ENCODE measurements at places on chromosomes 3 and 15. TPM values are rescaled to one million over a fixed set of nuclear protein-coding genes. Genes with fewer than 3 reads are reported as not detected.
A peak's percentile ranks its signal among the peaks of the same experiment; 100 is the strongest.

DNA sequence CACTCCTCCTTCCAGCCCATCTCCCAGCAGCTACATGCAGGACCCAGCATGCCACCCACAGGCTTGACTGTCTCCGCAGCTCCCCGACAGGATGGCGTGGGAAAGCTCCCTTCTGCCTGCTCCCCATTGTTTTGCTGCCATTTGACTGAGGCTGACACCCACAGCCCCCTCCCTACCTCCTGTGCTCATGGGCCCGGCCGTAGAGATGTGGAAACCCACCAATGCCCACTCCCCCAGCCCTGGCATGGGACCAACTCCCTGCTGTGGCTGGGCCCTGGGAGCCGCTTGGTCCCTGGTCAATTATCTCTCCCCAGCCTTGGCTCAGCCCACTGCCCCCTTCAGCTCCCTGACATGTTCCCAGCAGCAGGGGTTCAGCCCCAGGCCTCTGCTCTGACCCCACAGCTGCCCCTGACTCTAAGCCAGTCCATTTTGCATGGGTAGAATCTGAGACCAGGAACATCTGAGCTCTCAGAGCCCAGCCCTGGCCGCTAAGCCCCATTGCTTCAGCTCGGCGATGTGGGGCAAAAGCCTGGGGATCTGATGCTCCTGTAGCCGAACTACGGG is 8.2 kb downstream of the C3orf22 start:
- DNase-seq: no peak

GRCh38 chr15:93929375-93930094 is 301.8 kb upstream of the MCTP2 start:
- DNase-seq: no peak

Gene PARP15
- 9.4 TPM for polyA plus RNA-seq

Gene IVD
- 63.0 TPM for polyA plus RNA-seq

Gene ZNF385D
- polyA plus RNA-seq: not detected

Gene UBE2E1
- 18.0 TPM for polyA plus RNA-seq

DNA sequence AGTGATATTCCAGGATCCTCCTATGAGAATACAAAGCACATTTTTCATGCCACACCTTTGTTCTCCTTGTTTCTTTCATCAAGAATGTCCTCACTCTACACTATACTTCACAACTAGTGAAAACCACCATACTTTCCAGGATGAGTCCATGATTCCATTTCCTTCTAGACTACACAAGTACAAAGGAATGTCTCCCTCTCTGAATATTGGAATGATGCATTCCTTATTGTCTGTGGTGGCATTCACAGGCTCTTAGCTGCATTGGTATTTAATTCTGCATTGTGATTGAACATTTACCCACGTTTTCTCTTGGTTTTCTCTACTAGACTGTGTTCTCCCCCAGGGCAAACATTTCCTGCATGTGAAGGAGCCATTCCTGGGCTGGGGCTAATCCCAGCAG is 217.5 kb downstream of the RAP2B start:
- DNase-seq: no peak

Gene SPTBN5
- polyA plus RNA-seq: not detected

- DNase-seq: no peak
Measured at GRCh38 chr3:66472313-66473134, 28.3 kb downstream of the LRIG1 start.

- no peak for DNase-seq
Measured at GRCh38 chr15:58010983-58011382, 54.5 kb downstream of the ALDH1A2 start.

DNA sequence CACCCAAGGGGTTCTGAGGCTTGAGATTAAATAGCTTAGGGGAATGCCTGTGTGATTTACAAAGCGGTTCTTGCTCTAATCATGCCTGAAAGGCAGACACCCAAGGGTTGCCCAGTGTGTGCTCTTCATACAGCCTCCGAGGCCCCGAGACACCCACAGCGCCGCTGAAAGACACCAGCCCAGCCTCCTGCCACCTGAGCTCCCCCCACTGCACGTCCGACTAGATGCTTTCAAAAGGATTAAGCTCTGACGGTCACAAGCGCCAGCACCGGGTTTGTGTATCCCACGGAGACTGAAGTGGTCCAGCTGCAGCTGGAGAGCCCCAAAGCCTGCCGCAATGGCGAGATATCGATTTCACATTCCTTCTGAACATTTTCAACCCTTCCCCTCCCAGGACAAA is 50.3 kb downstream of the SPATA12 start:
- no peak for DNase-seq

GRCh38 chr15:77706482-77707244 is 74.0 kb upstream of the LINGO1 start:
- DNase-seq: no peak

Gene PRSS50
- polyA plus RNA-seq: not detected

Gene CMC1
- 471 TPM for polyA plus RNA-seq

GRCh38 chr3:10529809-10530208 is 24.4 kb upstream of the ATP2B2 start:
- no peak for DNase-seq

DNA sequence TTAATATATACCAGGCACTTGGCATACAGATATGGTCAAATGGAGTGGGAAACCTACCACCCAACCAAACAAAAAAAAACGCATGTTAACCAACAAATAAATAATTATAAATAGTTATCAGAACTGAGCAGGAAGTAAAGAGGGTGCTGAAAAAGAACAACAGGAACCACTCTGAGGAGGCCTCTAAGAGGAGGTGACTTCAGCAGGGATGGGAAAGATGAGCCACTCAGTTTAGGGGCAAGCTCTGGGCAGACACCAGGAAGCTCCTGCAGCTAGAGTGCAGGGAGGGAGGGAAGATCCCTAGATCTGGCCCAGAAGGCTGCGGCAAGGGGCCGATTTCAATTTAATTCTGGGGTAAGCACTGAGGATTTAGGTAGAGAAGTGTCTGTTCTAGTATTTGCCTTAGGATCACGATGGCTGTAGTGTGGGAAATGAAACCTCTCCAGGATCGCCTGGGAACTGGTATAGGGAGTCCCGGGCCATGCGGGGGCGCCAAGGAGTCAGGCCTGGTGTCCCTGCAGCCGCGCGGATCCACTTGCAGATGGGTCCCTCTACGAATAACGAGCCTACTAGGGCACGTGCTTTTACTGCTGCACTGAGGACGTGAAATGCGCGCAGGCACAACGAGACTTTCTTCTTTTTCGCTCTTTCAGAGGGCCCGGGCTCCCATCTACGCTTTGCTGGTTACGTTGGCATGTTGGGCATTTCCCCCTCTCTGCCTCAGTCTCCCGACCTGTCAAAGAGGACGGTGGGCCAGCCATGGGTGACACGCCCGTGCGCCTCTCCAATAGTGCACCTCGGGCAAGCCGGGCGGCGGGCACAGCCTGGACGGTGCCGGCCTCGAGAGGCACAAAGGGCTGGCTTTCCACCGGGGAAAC is 1.5 kb upstream of the LIMD1 start:
- peak; percentile 68 for DNase-seq

Gene SLC7A14
- polyA plus RNA-seq: not detected

DNA sequence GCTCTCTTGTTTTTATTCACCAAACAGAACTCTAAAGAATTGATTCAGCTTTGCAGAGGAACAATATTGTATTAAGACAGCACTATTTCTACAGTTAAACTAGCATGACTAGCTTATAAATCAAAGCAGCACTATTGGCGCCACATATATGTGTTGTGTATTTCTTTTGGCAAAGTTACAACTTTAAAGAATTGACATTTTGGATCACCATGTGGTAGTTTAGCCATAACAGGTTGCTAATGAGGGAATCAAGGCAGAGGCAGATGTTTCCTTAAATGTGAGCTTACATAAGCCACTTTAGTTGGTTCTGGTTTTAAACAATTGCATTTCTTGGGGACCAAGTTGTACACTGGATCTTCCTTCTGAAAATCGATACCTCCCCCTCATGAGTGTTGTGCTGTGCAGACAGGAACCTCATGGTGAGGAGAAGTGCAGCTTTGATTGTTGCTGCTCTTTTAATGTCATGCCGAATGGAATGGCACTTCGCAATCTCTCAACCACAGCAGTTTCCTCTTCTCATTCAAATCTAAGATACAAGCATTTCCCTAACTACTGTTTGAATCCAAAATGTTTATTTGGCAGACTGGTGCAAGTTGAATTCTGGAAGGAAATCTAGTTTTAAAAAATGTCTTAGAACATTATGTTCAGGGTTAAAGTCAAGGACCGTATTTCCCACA is 151.2 kb downstream of the MYRIP start:
- no peak for DNase-seq

Gene ZNF860
- polyA plus RNA-seq: not detected

GRCh38 chr15:41121951-41122350 is 5.9 kb upstream of the INO80 start:
- DNase-seq: no peak

DNA sequence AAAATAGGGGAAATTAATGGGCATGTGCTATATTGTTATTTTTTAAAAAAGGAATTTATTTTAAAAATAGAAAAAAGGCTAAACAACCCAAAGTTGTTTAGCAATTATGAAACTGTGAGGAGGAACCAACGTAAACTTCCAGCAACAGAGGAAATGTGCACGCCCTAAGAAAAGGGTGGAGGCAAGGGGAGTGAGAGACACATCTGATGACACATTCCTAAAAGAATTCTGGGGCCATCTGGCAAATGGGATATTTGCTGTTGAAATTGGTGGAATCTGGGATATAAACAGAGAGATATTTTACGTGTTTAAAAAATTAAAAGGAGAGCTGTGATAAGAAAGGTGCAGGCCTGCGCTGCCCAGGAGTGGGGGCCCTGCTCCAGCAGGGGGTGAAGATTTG is 50.8 kb upstream of the MUC13 start:
- DNase-seq: no peak

GRCh38 chr3:120780977-120781376 is 38.4 kb downstream of the GTF2E1 start:
- DNase-seq: no peak

- peak; percentile 15 for DNase-seq
Measured at GRCh38 chr3:141798448-141798845, 35.2 kb downstream of the GRK7 start.

GRCh38 chr3:32733631-32734229 is 48.7 kb downstream of the CNOT10 start:
- peak; percentile 10 for DNase-seq

Gene RAD18
- 13.9 TPM for polyA plus RNA-seq

DNA sequence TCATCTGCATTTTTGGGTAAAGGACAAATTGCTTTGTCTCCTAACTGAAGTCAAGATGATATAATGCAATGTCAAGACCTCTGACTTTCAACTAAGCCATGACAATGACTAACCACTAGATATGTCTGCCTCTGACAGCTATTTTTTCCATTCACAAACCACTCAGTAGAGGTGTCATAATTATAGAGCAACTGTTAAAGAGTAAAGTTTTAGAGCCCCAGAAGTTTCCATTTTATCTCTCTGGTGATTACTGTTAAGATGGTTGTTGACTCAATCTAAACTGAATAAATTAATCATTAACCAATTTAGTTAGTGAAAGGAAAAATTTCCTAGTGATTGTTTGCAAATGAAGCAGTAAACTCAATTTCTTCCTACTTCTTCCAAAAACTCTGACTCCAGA is 779.9 kb downstream of the GRM7 start:
- no peak for DNase-seq

GRCh38 chr3:5195605-5196004 is 8.1 kb downstream of the EDEM1 start:
- DNase-seq: no peak

Gene CPN2
- not detected for polyA plus RNA-seq

GRCh38 chr15:40331026-40331425 is 7.5 kb downstream of the INAFM2 start:
- no peak for DNase-seq

Gene LRRC31
- polyA plus RNA-seq: not detected

GRCh38 chr3:186115239-186115996 is 6.5 kb upstream of the ETV5 start:
- no peak for DNase-seq

GRCh38 chr15:29345549-29346525 is 76.2 kb upstream of the NSMCE3 start:
- no peak for DNase-seq

Measured in immature natural killer cell (primary cell).